Stimulated activated CD4-positive, alpha-beta T cell treated with anti-CD3 and anti-CD28 coated beads, Interleukin-2, amount 100 ng/mL, for 48 hours (primary cell): ENCODE measurements at places on chromosomes 13 and 19.
A peak's percentile ranks its signal among the peaks of the same experiment; 100 is the strongest.

GRCh38 chr13:98225036-98225940 lies 48.2 kb upstream of the RNF113B start:
- DNase-seq: no peak

- no peak for DNase-seq
Observed at GRCh38 chr13:72346716-72347115, 380.7 kb downstream of the MZT1 start.

- no peak for DNase-seq
Observed at GRCh38 chr13:107373551-107373950, 805.6 kb upstream of the ARGLU1 start.

DNA sequence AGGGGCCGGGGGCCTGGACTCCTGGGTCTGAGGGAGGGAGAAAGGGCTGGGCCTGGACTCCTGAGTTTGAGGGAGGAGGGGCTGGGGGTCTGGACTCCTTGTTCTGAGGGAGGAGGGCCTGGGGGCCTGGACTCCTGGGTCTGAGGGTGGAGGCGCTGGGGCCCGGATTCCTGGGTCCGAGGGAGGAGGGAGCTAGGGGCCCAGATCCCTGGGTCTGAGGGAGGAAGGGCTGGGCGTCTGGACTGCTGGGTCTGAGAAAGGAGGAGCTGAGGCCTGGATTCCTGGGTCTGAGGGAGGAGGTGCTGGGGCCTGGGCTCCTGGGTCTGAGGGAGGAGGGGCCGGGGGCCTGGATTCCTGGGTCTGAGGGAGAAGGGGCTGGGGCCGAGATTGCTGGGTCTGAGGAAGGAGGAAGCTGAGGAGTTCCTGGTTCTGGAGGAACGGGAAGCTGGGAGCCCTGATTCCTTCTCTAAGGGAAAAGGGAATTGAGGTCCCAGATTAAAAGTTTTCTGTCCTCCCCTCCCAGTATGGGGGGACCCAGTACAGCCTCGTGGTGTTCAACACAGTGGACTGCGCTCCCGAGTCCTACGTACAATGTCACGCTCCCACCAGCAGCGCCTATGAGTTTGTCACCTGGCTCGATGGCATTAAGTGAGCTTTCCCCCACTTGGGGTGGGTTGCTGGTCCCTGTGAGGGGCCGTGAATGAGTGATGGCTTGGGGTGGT lies 721 bp downstream of the MED25 start:
- DNase-seq: no peak

- DNase-seq: no peak
Observed at GRCh38 chr19:16166417-16166816, 6.9 kb downstream of the CIB3 start.

DNA sequence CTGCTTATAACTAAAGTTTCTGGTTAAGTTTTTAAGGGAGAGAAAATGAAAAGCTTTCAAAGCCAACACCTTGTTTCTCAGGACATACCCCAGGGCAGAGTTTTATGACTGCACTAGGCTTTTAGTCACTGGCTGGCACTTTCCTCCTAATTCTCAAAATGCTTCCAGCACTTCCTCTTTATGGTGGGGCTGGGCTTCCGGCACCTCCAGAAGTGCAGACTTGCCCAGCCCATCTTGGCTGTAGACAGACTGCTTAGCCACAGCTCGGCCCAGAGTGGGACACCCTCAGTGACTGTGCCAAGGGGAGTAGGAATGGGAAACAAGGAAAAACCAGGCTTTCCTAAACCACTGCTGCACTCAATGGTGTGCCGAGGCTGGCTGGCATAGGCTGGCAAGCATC lies 23.2 kb upstream of the GTF3A start:
- no peak for DNase-seq

DNA sequence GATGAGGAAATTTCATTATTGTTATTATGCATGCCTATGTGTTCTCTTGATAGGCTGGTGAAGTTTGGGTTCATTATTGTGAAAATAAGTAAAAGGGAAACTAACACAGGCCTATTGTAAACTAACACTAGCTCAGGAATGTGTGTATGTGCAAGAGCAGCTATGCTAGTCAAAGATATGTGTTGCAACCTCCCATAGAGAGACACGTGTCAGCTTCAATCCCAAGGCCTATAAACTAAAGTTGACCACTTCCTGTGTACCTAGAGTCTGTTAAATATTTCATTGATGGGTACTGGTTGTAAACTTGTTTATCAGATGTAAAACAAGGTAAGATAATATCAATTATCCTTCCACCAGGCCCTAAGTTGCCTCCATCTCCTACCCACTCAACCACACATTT lies 44.7 kb upstream of the ZNF30 start:
- DNase-seq: no peak

- no peak for DNase-seq
Observed at GRCh38 chr13:22744688-22745452, 435.9 kb upstream of the SGCG start.

GRCh38 chr19:39031368-39032062 lies 834 bp downstream of the FBXO27 start:
- DNase-seq: peak; percentile 82

GRCh38 chr13:97736436-97736835 lies 217.0 kb upstream of the IPO5 start:
- no peak for DNase-seq

DNA sequence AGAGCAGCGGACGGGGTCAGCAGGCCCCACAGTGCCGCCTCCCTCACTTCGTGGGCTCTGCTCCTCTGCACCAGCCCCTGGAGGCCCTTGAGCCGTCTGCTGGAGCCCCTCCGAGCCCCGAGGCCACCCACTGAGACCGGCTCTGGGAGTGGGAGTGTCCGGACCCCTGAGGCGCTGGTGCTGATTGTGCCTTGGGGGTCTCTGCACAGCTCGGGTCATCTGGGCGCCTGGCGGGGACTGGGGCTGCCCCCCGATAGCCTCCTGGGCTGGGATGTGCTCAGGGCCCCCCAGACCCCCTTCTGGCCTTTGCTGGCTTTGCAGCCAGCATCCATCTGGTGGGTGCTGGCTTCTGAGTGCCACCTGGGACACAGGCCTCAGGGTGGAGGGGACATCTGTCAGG lies 15.4 kb downstream of the CBARP start:
- no peak for DNase-seq

DNA sequence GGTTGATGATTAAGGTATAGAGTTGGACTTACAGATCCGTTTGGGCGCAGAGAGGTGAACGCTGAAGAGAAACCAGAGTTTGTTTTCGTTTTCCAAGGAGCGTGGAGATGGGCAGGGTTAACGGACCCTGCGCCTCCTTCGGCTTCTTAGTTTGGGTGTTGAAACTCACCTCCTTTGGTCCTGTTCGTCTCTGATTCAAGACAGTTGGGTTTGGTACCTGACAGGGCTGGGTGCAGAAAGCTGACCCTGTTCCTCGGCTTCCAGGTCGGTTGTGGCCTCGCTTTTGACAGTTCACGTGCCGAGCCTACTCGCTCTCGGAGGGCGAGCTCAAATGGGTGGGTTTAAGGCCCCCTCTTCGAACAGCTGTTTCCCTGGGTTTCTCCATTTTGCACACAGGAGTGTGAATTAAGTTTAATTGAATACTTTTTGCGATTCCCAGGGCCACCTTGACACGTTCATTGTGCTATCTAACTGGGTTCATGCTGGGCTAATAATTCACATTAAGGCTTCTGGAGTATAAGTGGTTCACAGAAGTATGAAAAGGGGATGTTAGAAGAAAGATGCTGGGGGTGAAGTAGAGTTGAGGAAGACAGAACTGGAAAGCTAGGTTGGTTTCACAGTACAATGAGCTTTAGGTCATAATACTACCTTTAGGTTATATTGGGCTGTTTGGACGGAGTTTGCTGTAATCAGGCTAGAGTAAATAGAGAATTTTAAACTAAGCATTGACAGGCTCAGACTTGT lies 638 bp downstream of the USPL1 start:
- DNase-seq: peak; percentile 9

DNA sequence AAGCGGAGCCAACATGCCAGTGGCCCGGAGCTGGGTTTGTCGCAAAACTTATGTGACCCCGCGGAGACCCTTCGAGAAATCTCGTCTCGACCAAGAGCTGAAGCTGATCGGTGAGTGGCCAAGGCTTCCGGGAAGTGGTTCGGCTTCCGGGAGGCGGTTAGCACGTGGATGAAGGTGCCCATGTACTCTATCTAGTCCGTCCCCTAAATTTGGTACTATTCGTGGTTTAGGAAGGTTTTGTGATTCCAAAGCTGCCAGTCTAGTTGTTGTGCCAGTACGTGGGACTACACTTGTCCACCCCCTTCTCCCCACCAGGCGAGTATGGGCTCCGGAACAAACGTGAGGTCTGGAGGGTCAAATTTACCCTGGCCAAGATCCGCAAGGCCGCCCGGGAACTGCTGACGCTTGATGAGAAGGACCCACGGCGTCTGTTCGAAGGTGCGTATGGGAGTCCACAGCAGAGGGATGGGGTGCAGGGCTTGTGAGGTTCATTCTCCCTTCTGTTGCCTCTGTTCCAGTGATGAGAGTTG lies 579 bp downstream of the RPS9 start:
- DNase-seq: no peak

DNA sequence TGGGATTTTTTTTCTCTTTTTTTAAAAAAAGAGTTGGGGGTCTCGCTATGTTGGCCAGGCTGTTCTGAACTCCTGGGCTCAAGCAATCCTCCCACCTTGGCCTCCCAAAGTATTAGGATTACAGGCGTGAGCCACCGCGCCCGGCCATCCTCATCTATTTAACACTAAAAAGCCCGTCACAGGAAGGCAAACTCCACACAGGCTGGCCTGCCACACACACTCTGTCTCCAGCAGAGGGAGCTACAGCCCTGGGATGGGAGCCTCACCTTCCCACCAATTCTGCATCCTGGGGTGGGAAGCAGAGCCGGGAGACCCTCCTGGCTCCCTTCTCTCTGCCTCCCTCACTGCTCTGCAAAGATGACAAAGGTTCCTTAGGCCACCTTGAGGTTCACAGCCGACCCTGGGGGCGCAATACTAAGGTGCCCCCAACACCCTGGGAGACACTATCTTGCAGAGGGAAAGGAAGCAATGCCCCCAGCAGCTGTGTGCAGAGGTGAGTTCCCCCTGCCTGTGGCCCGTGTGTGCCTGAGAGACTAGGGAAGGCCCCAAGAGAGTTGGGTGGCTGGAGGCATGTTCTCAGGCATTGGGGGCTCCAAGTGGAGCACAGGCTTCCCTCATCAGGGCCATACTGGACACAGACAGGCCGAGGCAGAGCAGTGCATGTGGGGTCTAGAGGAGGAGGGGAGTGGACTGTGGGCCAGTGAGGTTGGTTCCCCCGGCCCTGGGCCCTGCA lies 27.4 kb upstream of the TIMM44 start:
- DNase-seq: peak; percentile 32

DNA sequence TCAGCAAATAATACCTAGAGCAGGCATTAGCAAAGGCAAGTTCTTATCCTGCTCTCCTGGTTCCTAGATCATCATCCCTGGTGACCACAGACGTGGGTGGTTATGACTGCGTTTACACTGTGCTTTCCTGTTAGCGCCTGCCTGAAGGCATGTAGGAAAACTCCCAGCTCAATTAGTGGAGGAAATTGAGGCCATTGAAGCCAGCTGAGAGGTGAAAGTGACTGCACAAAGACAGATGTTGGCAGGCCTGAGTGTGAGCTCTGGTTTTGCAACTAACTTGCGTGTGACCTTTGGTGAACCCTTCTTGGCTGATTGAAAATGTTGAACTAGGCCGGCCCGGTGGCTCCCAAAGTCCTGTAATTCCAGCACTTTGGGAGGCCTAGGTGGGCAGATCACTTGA lies 17.5 kb upstream of the NWD1 start:
- no peak for DNase-seq

DNA sequence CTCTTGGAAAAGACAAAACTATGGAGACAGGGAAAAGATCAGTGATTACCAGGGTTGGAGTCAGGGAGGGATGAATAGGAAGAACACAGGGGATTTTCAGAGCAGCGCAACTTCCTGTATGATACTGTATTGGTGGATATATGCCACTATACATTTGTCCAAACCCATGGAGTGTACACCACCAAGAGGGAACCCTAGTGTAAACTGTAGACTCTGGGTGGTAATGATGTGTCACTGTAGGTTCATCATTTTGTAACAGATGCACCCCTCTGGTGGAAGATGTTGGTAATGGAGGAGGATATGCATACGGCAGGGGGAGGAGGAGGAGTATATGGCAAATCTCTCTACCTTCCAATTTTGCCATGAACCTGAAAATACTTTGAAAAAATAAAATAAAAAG lies 68.1 kb downstream of the UFM1 start:
- DNase-seq: no peak

DNA sequence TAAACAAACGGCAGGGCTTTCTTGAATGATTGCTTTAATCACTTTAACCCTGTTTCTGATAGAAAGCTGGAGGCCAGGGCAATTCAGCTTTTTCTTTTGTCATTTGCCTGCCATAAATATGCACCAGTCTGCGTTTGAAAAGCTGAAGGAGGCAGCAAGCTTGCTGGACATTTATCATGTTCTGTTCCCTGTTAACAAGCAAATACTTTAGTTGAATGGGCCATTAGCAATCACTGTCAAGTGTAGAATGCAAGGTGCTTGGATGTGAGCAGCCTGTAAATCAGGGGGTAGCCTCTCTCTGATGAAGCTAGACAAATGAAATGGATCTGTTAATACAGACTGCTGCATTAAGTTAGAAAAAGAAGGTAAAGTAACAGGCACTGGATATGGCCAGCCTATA lies 7.6 kb downstream of the EFNB2 start:
- no peak for DNase-seq

- no peak for DNase-seq
Observed at GRCh38 chr13:93477238-93477637, 250.6 kb downstream of the GPC6 start.
